Hematopoietic multipotent progenitor cell treated with erythropoietin and hydrocortisone succinate and interleukin-3 and kit ligand, for 15 days (in vitro differentiated cells): ENCODE measurements at places on chromosomes 16 and 17.

DNA sequence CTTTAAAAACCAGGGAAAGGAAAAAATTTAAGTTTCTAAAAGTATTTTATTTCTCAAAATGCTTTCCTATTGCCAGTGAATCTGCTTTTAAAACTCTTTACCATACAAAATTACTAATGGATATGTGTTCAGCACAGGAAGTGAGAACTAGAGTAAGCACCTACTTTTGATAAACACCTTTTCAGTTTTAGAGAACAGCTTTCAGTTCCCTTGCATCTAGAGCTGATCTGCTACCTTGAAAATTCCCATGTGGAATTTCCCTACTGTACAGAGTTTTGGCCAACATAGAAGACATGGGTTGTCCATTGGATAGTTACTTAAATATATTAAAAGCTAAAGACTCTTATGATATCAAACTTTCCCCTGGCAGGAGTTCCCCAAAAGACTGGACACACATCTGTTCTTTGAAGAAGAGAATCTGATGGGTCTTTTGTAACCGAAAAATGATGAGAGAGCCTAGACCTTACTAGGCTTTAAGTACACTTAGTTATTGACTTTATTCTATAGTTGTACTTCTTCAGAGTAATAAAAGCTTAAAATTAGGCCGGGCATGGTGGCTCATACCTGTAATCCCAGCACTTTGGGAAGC is 112.1 kb upstream of the CNTNAP4 start:
- DNase-seq, result no peak

DNA sequence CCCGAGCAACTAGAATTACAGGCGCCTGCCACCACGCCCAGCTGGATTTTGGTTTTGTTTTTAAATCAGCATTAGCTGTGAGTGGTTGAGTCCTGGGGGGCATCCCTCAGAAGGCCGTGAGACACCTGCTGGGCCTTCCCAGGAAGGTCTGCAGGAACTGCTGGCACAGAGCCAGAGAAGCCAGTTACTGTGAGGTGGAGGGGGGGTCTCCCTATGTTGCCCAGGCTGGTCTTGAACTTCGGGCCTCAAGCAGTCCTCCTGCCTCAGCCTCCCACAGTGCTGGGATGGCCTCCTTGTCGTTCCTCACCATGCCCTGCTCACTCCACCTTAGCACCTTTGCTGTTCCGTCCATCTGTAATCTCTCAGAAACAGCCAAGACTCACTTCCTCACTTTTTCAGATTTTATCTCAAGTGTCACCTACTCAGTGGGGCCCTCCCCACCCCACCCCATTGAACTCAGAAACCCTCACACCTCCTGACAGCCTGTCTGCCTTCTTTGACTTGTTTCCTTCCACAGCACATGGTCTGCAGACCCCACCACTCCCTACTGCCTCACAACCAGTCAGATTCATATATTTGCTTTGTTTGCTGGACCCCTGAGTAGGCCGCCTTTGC is 62.3 kb downstream of the WSB1 start:
- DNase-seq, result no peak

DNA sequence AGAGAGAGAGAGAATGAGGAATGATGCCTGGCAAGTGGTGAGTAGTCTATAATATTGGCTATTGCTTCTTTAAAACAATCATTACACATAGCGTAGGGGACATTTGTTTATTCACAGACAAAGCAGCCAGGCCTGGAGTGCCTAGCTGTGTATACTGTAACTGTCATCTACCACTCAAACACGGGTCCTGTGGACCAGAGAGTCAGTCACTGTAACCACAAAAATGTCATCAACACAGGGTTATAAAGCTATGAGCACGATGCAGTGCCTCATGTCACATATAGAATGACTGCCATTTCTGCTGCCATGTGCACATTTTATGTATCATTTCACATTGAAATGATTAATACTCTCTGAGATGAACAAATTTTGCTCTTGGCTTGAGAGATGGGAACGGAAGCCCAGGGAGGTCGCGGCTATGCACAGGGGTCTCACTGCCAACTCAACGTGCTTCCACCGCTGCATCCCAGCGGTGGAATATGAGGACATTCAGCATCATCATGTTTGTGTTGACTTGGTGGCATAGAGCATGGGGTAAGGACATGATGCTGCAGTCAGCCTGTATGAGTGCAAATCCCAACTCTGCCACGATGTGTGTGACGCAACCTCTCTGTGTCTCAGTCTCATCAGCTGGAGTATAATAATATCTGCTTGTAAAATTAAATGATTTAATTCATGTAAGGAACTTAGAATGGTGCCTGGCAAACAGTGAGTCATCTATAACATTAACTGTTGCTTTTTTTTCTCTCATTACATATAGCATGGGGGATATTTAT is 3.3 kb downstream of the MT1H start:
- DNase-seq, result no peak

DNA sequence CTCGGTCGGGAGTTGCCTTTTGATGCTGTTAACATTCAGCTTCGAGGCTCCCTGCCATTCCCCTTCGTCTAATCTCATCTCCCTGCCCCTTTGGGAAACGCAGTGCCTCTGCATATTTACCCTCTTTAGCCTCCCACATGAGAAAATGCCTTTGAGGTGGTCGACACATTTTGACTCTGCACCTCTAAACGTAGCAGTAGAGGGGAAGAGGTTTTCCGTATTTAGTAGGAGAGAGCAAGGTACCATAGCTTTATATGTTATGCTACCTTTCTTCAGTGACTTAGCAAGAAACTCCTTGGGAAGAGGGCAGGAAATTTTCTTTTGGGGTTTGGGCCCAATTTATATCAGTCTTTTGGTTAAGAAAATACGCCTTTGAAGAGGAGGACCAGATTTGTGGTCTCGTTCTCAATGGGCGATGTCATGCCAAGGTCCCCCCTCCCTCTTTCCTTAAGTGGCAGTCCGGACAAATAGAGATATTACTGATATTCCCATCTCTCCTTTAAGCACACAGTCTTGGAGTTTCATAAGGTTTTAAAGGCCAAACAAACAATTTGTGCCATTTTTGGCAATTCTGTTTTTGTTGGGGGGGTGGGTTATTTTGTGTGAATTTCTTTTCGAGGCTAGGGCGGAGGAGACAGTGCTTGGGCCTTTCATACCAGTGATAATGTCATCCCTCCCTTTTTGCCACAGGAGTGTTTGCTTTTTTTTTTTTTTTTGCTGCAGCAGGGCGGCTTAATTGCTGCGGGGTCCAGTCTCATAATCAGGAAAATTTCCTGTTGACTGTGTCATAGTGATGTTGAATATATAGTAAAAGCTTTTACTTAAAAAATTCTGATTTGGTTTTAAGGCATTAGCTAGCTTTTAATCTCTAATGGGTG is 1.5 kb downstream of the PAFAH1B1 start:
- no peak for DNase-seq

GRCh38 chr16:11629071-11630030 is 38.9 kb upstream of the SNN start:
- no peak for DNase-seq

DNA sequence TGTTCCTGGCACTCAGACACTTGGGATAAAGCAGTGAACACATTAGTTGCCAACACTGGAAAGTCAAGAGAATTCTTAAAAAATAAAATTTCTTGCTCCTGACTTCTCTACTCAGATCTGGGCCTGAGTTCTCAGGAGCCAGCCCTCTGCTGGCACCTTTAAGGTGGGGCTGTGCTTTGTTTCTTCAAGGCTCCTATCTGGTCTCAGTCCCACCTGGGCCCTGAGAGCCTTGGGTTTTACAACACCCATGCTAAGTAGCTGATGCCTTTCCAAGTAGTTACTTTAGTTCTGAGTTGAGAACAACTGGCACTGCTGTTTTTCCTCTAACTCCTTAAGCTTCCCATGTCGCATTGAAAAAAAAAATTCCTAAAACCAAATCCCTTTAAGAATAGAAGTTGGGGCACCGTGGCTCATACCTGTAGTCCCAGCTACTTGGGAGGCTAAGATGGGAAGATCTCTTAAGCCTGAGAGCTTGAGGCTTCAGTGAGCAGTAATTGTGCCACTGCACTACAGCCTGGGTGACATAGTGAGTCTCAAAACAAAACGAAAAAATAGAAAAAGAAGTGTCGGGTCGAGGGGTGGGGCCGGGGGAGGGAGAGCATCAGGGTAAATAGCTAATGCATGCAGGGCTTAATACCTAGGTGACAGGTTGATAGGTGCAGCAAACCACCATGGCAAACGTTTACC is 16.6 kb downstream of the CHAD start:
- DNase-seq, result no peak

DNA sequence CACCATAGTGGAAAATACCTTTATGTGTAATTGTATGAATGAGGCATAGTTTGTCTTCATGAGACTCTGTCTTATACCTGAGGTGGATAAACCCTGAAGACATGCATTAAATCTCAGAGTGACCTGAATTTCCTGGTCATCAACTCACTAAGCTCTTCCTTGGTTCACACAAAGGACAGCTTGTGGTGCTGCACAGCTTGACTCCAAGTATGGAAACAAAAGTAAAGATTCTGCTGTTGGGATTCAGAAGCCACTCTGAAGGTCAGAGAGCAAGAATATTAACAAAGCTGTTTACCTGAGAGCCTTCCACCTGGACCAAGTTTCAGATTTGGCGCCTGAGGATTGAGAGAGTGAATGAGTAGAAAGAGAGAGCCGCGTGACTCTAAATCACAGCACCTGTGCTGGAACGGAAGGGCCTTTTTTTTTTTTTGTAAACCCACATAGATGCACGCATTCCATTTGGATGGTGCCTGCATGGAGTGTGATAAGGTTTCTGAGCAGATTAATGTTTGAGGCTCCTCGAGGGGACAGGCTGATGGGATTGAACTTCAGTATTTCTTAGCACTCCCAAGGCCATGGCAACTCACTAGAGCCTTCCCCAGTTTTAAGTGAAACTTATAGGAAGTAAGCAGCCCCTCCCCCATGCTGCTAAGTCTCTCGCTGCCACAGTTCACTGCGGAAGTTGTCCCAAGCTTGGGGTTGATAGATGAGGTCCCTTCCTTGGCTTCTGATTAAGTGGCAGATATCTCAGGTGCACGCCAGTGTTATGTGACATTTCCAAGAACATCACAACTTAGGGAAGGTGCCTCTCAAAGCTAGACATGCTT is 28.7 kb downstream of the CALB2 start:
- no peak for DNase-seq

DNA sequence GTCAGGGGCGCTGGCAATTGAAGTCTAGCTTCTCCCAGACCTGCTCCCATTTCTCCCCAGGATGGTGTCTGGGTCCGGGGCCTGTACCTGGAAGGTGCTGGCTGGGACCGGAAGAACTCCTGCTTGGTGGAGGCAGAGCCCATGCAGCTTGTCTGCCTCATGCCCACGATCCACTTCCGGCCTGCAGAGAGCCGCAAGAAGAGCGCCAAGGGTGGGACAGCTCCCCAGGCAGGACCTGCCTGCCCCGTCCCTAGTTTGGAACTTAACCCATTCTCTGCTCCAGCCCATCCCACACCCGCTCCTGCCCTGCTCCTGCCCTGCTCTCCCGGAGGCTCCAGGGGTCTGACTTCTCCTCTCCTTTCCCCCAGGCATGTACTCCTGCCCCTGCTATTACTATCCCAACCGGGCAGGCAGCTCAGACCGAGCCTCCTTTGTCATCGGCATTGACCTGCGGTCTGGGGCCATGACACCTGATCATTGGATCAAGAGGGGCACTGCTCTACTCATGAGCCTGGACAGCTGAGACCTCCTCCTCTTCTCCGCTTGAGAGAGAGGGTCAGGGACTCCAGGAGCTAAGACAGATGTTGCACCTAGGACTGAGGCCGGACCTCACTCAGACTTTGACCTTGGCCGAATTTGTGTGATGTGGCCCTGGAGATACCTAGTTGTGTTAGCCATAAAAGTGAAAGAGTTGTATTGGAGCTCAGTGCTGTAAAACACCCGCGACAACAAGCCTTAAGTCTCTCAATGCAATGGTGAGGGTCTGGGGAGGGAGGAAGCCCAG is 814 bp upstream of the KDM6B start:
- no peak for DNase-seq

DNA sequence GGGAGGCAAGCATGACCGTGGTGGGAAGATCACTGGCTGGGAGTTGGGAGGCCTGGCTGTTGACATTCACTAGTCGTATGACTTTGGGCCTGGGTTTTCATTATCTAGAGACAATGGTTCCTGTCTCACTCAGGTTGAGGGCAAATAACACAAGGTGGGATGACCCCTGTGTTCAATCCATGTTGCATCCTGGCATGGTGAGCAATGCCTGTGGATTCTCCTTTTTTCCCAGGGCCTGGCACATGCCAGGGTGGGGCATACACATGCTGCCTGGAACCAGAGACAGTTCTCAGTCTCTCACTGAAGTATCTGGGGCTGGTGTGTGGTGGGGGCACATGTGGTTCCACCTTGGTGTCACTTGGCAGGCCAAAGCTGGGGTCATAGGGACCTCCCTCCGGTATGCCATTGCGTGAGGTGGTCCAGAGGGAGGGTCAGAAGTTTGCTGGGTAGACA is 5.4 kb downstream of the THRA start:
- no peak for DNase-seq

DNA sequence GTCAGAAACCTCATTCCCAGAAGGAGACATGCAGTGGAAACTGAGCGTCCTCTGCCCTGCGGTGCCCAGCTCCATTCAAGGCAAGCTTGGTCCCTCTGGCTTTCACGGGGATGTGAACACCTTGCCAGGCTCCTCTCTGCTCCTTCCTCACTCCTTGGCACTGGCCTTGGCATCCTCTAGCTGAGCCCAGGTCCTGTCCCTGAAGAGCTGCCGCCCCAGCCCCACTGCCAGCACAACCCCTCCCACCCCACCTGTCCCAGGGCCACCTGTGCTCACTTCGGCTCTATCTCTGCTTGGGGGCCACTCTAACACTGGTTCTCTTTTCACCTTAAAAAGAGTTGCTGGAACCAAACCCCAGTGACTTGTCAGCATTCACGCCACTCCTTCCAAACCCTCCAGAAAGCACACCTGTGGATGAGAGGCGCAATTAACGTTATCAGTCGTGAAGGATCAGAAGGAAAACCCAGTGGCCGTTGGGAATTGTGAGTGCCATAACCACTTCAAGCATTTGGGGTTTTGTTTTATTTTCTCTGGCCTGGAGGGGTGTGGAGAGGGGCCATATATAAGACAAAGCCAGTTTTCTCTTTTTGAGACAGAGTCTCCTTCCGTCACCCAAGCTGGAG is 103.7 kb downstream of the AXIN2 start:
- DNase-seq, result no peak

- DNase-seq, result no peak
Observed at GRCh38 chr16:72850853-72851252, 197.1 kb downstream of the ZFHX3 start.

DNA sequence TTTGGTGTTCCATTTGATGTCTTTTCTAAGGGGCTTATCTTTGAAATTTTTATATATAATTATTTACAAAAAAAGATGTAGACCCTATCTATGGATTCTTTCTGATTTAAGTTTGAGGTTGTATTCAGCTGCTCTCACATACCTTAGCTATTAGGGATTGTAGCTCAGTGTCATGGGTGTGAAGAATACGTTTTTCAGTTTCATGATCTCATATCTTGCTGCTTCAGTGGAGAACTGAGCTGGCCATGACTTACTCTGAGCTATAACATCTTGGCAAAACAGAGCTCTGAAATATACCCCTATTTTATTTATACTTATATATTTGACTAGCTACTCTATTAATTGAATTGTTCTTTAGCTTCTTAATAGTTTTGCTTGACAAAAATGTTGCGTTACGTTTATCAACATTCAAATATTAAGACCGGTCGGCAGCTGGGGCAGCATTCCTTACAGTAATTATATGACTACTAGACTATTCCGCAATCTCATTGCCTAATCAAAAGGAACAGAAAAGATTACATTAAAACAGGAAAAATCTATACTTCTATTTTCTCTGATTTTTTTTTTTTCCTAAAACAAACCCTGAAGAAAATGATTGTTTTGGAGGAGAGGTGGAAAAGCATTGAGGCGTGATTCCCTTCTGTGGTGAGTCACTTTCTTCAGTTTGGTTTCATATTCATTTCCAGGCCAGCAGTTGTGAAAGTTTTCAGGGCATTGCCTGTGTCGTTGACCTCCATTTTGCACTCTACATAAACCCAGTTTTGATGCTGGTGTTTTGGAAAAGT is 24.1 kb upstream of the KRT24 start:
- no peak for DNase-seq
